ENCODE measurements at places on chromosomes 2 and 18.

DNA sequence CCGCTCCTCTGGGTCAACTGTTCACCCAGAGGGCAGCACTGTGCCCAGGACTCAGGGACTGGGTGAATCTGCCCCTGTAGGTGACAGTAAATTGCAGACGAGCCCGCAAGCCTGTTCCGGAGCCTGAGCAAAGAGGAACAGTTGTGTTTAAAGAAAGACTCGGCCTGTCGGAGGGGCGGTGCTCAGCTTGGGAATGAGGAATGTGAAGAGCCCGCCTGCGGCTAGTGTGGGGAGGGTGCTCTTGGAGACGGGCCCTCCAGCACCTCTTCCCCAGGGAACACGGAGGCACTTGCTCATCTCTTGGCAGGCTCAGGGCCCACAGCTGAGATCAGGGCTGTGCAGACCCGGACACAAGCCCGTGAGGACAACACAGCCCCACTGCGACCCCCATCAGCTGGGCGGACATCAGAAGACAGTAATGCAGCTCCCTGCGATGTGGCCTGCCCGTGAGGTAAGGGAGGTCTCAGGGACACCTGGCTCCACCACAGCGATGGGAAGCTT lies 299.0 kb downstream of the NDUFA10 start:
- no peak for DNase-seq

DNA sequence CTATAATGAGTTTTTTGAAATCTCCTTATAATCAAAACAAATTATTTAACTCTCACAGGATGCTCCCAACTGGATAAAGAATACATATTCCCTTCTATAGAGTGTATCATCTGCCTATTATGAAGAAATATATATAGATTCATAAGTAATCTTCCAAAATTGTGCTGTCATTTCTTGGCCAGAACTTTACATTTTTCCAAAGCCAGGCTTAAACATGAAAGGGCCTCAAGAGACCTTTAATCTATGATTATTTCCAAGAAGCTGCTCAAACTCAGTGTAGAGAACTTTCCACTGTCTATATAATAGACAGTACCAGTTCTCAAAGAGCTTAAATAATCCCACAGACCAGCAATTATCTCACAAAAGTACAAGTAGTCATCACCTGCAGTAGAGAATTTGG lies 211.0 kb downstream of the AKAIN1 start:
- no peak for DNase-seq

GRCh38 chr2:46490521-46491141 lies 11.3 kb downstream of the TMEM247 start:
- no peak for DNase-seq

DNA sequence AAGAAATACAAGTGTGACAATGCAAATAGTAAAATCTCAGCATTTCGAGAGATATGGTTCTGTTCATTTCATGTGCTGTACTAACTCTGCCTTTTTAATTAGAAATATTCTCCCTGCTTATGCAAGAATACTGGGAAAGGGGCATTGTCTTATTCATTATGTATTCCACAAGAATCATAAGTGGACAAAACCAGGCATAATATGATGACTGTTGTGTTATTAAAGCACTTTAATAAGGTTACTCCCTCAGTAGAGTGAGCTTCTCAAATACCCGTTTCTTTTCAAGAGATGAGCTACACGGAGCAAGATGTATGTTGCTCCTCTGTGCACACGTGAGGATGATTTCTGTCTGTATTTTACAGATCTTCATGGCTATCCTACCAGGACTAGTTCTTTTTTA lies 638.7 kb upstream of the FANCL start:
- no peak for DNase-seq

DNA sequence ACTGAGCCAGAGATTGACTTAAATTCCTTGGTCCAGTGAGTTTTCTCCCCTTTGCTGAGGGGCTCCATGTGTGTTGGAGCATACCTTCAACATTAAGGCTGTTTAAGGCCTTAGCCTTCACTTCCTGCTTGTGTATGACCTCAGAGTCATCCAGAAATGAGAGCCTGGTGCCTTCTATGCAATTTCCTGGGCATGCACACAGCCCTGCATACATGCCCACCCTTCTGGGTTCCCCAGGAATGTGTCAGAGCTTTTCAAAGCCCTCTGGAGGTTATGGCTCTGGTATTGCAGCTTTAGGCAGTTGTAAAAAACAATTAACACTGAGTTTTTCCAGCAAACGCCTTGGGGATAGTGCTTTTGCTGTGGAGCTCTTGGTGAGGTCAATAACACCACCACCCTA lies 16.7 kb downstream of the IL1R1 start:
- no peak for DNase-seq

DNA sequence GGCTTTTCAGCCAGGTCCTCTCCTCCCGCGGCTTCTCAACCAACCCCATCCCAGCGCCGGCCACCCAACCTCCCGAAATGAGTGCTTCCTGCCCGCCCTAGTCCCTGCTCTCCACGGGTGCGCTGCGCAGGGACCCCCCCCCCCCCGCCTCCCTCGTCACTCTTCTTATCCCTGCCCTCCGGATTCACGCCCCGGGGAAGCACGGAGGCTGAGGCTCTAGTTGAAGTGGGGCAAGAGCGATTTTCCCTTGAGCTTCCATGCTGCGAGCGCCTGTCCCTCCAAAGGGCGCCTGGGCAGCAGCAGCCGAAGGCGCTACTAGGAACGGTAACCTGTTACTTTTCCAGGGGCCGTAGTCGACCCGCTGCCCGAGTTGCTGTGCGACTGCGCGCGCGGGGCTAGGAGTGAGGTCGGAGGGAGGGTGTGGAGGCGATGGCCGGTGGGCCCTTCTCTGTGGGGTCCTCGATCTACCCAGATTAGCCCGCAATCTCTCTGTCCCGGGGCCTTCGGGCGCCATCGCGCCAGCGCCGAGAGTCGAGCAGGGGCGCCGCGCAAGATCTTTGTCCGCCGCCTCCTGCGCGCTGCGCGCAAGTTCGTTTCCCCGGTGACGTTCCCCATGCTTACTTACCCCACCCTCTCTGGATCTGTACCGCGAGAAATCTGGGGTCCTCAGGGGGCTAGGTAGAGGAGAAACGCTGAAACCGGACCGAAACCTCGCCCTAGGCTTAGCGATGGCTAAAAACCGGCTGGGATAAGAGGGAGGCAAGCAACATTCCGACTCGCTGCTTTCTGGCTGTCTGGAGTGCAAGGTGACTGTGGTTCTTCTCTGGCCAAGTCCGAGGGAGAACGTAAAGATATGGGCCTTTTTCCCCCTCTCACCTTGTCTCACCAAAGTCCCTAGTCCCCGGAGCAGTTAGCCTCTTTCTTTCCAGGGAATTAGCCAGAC lies 677 bp downstream of the GAD1 start:
- no peak for DNase-seq

DNA sequence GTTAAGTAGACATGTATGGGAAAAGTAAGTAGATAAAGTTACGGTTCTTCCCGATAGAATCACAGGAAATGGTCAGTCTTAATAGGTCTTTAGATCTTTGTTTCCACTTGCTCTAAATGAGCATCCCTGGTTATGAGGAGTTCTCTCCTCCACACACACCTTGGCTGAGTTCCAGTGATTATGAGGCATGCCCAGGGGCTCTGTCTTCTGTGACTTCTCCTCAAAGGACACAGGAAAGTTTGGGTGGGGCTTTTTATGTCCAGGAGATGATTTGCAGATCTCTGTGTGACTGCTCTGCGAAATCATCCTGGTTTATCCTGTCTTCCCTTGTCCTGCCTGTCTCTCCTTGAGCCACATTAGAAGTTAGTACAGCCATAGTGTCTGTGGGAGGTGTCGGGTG lies 83.9 kb upstream of the EML6 start:
- DNase-seq = no peak

DNA sequence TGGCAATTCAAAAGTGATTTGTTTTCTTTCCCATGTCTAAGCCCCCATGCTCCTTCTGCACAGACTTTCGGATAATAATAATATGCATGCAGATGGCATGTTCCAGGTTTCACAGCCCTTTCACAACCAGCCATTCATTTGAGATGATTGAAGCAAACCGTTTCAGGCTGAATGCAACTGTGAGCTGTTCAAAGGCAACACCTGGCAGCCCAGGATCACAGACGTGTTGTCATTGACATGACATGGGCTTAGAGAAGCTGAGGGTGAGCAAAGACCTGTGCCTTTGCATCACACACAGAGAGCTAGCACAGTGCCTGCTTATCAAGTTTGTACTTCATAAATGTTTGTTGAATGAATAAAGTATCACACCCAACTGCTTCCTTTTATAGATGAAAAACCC lies 12.4 kb upstream of the ERMN start:
- DNase-seq = no peak

GRCh38 chr2:3141696-3142095 lies 235.9 kb downstream of the EIPR1 start:
- no peak for DNase-seq

DNA sequence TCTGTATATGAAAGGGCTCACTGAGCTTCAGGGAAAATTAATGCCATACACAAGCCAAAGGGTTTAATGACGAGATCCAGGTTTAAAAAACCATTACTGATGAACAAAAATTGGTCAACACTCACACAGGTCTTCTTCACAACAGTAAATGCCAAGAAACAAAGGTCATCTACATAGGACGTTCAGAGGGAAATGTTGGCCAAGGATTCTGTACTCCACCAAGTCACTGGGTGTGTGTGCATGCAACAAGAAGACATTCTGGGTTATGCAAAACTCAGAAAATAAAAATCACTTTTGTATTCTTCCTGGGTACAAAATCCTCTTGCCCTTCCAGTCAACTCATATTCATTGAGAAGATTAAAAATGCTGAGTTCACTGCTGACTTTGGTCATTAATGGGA lies 78.3 kb downstream of the ACTR2 start:
- DNase-seq = no peak

- no peak for DNase-seq
Observed at GRCh38 chr18:70464343-70465114, 175.7 kb downstream of the SOCS6 start.

DNA sequence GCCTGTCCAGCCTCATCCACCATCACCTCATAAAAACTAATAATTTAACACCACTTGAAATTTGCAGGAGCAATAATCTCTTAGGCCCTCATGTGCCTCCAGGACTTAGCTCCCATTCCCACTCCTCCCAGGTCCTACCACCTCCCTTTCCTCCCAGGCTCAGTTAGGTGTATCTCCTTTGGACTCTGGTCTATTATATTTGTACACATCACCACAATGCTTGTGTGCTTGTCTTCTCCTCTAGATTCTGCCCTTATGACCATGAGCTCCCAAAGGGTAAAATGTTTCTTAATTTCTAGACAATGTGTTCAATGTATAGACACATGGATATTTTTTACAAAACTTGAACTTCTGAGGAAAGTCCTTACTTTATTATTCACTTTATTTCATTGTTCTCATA lies 182.0 kb upstream of the ZC3H15 start:
- DNase-seq = no peak

DNA sequence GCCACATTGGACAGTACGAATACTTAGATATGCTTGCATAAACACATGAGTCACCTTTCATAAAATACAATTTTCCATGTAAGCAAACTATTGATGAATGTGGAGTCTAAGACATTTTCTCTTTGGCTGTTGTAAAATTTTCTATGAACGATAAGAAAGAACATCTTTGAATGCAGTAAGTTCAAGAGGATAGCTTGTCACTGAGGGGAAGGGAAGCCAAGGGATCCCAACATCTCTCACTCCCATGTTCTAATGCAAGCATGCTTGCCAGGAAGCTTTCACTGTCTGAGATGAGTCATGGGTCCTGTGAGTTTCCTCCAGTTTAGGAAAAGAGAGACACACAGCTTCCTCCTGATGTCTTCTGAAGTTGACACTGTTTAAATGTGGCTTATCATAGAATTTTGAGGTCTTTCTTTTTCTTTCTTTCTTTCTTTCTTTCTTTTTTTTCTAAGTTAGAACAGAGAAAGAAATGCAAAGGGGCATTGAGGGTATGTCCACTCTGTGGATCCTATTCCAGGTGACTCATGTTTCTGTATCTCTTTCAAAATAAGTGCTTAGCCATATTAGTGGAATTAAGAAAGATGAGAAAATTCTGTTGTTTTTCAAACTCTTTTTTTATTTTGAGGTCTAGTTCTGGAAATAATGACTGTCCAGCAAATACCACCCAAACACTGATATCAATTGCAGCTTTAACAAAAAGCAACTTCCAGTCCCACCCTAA lies 146.6 kb downstream of the RDH14 start:
- no peak for DNase-seq

DNA sequence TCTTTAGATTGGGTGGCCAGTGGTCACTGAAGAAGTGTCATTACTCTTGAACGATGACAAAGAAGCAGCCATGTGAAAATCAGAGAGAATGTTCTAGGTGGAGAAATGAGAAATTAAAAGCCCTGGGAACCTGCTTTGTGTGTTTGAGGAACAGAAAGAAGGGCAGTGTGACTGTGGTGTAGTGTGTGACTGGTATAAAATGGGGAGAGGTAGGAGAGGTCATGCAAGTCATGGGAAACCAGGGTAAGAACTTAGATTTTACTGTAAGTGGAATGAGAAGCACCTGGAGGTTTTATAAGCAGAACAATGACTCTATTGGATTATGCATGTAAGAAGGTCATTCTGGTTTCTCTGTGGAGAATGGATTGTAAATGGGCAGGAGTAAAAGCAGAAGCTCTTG lies 12.2 kb downstream of the ICOS start:
- no peak for DNase-seq

GRCh38 chr2:23753291-23754010 lies 173.5 kb downstream of the ATAD2B start:
- no peak for DNase-seq

GRCh38 chr2:241981076-241981700 lies 111.7 kb downstream of the RTP5 start:
- no peak for DNase-seq

- DNase-seq = no peak
Observed at GRCh38 chr2:49129034-49129433, 25.3 kb downstream of the FSHR start.

DNA sequence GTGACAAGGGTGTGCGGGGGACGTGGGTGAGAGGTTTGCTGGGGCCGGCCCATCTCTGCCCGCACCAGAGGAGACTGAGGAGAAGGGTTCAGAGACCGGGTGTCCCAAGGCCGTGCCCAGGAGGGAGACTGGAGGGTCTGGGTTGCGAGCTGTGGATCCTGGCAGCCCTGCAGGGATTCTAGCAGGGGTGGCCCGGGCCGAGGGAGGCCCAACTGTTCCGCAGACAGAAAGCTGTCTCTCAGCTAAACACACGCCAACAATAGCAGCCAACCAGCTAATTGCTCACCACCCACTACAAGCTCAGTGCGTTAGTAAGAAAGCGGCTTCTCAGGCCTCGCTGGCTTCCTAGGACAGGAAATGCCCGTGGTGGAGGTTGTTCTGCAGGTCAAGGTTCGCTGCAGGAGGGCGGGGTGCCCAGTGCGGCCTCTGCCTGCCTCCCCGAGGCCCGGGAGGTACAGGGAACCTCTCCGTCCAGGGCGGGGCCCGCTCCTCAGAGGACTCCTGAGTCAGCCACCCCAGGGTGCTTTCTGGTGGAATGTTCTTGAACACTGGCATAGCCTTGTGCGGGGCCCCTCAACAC lies 282.0 kb upstream of the PXDN start:
- DNase-seq = no peak

- no peak for DNase-seq
Observed at GRCh38 chr18:74184875-74185274, 36.6 kb downstream of the TIMM21 start.

GRCh38 chr2:8593243-8593642 lies 88.6 kb upstream of the ID2 start:
- DNase-seq = no peak

- DNase-seq = no peak
Observed at GRCh38 chr2:150339951-150340350, 147.5 kb downstream of the RND3 start.

GRCh38 chr2:197266477-197266876 lies 44.1 kb downstream of the ANKRD44 start:
- no peak for DNase-seq

GRCh38 chr2:69742322-69742952 lies 503 bp downstream of the ANXA4 start:
- DNase-seq = no peak

GRCh38 chr18:58386780-58387179 lies 242.1 kb downstream of the ALPK2 start:
- no peak for DNase-seq

Measured in GOT3 (cell line).